ENCODE measurements at places on chromosomes 1 and 21.

DNA sequence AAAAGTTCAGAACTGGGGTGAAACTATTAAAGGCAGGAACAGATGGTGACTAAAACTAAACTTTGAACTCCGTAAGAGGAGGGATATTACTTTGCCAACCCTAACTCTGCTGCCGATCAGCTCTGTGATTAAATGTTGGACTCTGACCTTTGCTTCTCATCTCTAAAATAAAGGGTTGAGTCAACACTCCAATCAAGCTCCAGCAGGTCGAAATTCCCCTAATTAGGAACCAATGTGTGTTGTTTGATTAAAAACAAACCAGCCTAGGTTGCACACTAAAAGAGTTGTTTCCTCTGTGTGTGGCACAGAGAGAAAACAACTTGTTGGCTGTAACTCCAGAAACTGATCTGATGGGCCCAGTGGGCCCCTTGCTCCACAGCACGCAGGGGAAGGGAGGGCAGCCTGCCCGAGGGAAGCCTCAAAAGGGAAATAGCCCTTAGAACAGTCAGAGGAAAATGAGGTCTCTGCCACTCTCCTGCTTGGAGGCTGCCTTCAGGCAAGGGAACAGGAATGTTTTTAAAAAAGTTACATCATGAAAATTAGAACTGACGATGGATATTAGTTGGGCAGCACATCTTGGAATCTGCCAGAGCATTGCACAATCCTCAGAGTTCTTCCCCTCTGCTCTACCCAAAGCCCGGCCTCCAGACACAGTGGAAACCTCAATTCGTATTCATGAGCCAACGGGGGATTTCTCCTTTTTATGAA, 69.3 kb downstream of the KCTD3 start:
- DNase-seq, result peak; percentile 11

DNA sequence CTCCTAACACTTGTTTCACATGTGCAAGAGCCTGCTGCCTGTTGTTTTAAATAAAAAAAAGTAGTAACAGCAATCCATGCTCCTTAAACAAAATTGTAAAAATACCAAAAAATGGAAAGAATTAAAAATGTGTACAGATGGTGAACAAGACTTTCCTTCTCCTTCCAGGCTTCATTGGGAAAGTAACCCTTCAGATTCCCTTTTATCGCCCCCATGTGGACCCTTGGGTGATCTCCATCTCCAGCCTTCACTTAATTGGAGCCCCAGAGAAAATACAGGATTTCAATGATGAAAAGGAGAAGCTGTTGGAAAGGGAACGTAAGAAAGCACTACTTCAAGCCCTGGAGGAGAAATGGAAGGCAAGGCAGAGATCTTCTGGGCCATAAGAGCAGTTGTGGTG, 14.2 kb downstream of the VPS13D start:
- DNase-seq, result no peak

DNA sequence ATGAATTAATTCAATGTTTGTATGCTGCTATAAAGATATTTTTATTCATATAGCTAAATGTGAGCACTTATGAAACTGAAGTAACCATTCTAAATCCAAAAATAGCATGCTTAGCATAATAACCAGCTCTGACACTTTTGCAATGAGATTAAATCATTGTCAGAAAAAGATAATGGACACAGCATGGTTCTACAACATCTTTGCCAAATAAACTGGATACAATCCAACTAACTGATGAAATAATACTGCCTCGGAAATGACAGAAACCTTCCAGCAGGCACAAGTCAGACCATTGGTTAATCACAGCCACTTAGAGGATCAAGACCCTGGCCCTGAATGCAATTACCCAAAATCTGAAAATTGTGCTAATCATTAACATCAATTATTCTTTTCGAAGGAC, 592.7 kb upstream of the ADGRL4 start:
- no peak for DNase-seq

DNA sequence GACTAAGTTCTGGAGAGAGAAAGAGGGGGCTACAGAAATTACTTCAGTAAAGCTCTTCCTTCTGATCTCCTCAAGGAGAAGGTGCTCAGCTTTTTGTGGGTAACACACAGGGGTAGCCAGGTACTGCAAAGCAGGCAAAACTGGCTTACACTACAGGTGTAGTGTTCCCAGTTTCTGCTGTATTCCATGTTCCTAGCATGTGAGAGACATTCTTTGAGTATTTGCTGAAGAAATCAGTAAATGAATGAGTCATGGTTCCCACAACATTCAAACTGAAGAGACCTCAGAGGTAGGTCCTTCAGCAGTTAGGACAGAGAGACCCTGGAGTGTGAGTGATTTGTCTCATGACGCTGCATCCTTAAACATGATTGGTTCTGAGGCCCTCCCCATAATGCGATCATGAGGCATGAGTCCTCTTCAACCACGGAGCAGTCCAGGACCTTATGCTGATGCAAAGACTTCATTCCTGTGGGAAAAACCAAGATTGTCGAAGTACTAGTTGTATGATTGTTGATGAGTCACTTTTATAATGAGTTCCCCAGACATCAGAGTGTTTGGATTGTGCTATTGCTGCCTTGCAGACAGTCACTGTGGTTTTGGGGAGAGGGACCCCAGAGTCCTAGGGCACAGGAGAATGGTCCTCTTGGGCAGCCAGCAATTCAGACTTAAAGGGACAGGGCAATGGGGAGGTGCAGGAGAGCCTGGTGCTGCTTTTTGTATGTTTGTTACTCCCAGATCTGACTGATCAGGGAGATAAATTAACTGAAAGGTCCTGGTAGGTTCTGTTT, 2.7 kb upstream of the OR10J4 start:
- DNase-seq, result no peak

- DNase-seq, result peak; percentile 81
These were observed 17.3 kb downstream of the NOC2L start for GRCh38 chr1:941588-942383.

DNA sequence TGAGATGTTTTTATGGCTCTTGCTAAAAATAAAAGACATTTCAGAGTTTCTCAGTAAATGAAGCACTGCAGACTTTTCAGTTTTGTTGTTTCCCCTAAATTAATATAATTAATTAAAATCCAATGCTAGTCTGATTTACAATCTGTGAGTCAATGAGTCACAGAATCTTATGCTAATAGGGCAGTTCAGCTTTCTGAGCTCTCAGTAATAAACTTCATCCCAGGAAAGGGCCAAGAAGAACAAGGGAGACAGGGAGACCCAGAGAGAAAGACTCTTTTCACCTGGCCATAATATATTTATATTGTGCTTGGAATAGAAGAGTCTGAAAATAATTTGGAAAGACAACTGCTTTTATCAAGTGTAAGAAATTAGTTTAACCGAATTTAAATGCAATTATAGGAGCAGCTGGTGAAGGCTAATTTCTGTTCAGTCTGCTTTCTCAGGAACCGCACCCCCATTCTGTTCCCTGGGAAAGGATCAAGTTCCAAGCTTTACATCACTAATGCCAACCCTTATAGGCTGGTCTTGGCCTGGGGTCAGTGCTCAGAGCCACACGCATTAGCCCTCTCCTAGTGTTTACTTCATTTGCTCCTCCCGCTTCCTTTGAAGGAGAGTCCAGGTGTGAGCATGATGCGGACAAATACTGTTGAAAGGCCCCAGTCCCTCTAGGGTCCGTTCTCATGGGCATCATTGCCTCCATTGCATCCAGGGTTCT, 145.6 kb downstream of the ZBTB18 start:
- no peak for DNase-seq

- no peak for DNase-seq
These were observed 162.6 kb upstream of the IRF2BP2 start for GRCh38 chr1:234772345-234773147.

- DNase-seq, result no peak
These were observed 6.8 kb downstream of the ARV1 start for GRCh38 chr1:230985711-230986110.

- no peak for DNase-seq
These were observed 45.4 kb downstream of the S100B start for GRCh38 chr21:46559291-46559983.

DNA sequence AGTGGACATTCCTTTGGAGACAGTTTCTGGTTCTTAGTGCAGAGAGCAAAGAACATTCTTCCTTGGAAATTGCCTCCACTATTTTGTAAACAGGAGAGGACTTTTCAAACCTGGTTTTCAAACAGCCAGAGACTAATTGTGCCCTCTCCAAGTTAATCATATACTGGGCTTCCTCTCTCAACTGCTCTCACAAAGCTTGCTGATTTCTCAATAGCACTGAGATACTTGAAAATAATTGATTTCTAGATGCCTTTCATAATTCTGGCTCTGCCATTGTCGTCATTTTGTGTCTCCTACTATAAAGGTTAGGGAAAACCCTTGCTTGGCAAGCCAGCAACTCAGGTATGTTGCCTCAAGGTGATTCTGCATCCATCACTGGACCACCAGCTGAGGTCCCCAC, 56.0 kb downstream of the KCNJ15 start:
- DNase-seq, result no peak

- no peak for DNase-seq
These were observed 53.1 kb downstream of the ETS2 start for GRCh38 chr21:38858812-38859205.

- DNase-seq, result no peak
These were observed 9.4 kb downstream of the DYRK1A start for GRCh38 chr21:37375866-37376574.

GRCh38 chr1:50106095-50106761, 2.5 kb upstream of the ELAVL4 start:
- no peak for DNase-seq

DNA sequence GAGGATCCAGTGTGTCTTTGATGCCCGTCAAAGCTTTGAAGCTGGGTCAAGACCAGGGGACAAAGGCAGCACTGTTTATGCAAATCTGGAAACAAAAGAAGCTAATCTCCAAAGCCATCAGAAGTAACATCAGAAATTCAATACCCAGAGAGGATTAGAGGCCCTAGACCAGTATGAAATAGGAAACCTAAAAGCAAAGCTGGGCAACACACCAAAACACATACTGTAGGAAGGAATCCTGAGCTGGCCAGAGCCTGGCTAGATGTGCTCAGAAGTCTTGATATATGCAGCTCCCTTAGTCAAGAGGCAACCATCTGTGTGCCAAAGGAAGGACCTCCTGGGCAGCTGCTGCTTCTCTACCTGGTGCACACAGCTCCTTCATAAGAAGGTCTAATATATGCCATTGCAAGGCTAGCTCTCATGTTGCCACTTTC, 12.3 kb downstream of the COLGALT2 start:
- peak; percentile 86 for DNase-seq

- DNase-seq, result peak; percentile 53
These were observed 80.1 kb downstream of the CAPZB start for GRCh38 chr1:19405195-19405760.

DNA sequence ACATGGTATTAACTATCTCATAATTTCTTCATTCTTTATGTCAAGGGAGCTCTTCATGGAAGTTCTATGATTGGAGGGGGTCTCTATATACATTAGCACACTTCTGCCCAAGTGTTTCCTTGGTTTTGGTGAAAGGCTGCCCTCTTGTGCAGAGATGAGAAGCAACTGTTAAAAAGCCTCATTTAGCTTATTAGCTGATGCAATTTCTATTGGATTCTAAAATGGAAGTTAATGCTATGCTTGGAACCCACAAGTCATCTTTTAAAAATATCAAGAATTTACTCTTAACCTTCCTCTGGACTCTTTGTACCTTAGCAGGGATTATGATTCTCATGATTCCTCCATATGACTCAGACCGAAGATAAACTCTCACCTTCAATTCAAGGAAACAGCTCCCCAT, 328.9 kb downstream of the PTBP2 start:
- no peak for DNase-seq

DNA sequence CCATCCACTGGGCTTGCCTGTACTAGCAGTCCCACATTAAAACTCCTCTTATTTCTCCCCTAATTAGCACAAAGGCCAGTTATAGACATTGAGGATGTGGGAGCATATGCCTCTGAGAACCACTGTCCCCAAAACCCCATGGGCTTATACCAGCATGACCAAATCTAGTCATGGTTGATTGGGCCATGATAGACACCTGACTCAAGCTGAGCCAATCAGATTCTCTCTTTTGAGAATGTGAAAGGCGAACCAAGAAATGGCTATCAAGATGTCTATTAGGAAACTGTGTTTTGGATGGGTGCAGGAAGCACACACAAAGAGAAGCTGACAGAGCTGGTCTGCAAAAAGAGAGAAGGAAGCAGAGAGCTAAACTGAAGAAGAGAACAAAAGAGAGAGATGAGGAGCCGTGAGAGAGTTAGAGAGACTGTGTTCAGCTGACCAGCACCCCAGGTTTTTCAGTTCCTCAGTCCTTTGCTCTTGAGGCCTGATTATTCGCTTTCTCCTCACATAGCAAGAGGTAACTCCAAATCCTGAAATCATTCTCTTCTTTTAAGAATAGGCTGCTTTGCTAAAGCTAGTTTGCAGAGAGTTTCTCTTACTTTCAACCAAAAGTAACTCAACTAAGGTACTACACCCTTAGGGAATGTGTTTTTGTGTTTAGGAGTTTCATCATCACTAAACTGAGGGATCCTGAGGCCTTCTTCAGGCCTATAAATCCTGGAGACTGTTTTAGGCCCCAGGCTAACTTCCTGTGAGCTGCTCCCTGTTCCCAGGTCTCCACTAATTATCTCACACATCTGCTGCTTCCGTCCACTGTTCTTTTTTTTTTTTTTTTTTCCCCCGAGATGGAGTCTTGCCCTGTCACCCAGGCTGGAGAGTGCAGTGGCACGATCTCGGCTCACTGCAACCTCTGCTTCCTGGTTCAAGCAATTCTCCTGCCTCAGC, 7.9 kb upstream of the TIPRL start:
- no peak for DNase-seq

GRCh38 chr1:48249868-48250267, 27.4 kb downstream of the SLC5A9 start:
- no peak for DNase-seq

GRCh38 chr1:40810927-40811326, 27.3 kb downstream of the KCNQ4 start:
- DNase-seq, result no peak

DNA sequence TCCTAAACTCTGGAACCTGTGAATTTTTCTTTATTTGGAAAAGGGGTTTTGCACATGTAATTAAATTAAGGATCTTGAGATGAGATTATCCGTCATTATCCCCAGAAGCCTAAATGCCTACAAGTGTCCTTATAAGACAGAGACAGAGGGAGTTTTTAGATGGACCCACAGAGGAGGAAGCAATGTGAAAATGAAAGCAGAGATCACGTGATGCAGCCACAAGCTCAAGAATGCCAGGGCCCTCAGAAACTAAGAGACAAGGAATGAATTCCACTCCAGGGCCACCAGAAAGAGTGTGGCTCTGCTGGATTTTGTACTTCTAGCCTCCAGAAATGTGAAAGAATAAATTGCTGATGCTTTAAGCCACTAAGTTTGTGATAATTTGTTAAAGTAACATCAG, 183.6 kb upstream of the UBE2U start:
- no peak for DNase-seq

DNA sequence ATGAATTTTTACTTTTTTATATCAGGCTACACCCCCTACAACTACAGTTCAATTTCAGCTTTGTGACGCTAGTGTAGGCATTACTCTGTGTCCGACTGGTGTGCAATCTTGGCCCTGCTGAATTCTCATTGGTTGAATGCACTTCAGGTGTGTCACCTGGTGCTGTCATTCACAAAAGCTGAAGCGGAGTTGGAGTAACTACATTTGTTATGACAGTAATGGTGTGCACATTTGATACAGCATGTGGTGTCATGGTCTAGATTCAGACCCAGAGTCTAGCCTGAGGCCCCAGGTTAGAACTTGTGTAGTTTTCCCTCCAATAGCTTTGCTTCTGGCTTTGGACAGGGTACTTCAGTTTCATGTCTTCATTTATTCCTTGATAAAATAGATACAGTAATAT, 88.7 kb downstream of the C1orf94 start:
- DNase-seq, result no peak

Measured in muscle of arm (tissue), 14 donors.